ENCODE measurements at places on chromosomes 11 and 22.
A peak's percentile ranks its signal among the peaks of the same experiment; 100 is the strongest.

GRCh38 chr22:31628362-31628761 lies 33.7 kb downstream of the PISD start:
- no peak for DNase-seq
- no peaks in the 10 kb centered on the region for H3K36me3 ChIP-seq
- H3K4me3 ChIP-seq = no peak overlapping the region
- H3K27me3 ChIP-seq = no peaks in the 10 kb centered on the region

- no peak overlapping the region for H3K4me3 ChIP-seq
- peaks cover 4% of the 10 kb centered on the region for H3K4me1 ChIP-seq
- H3K27ac ChIP-seq = no peak overlapping the region
- DNase-seq = no peak
- no peaks in the 10 kb centered on the region for H3K36me3 ChIP-seq
Measured at GRCh38 chr22:41361716-41362310, 19.9 kb upstream of the TEF start.

DNA sequence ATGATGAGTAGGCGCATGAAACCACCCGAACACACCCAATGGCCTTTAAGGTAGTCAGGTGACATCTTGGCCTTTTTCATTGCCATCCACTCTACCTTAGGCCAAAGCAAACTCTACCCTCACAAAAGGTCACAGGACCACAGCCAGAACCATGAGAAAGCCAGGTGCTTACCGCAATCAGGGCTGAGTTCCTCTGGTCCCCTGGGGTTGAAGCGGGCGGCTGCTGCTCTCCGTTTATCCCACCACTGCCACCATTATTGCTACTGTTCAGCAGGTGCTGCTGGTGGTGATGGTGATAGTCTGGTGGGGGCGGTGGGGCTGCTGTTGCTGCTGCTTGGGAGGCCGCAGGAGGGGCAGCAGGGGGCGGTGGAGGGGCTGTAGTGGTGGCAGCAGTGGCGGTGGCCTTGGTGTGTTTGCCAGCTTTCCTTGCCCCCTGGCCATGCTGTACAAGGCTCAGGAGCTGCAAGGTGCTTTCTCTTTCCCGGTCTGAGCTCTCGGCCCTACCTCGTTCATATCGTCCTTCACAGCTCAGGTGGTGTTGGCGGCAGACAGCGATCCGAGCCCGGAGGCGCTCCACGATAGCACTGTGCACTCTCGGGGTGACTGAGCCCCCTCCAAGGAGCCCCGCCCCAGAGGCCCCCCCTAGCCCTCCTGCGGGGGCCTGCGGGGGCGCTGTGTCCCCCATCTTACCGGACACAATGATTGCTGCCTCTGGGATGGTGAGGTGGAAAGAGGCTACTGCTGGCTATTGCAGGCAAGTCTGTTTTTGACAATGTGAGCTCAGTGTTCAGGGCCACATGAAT lies 1.6 kb downstream of the MAML2 start:
- H3K27ac ChIP-seq = peak overlapping the region; percentile 42
- H3K36me3 ChIP-seq = no peaks in the 10 kb centered on the region
- peak overlapping the region; percentile 26 for H3K4me3 ChIP-seq
- peak; percentile 34 for DNase-seq
- H3K4me1 ChIP-seq = peaks cover 7% of the 10 kb centered on the region
- no peaks in the 10 kb centered on the region for H3K27me3 ChIP-seq

- no peak overlapping the region for H3K4me3 ChIP-seq
- H3K27ac ChIP-seq = no peak overlapping the region
- DNase-seq = no peak
- H3K4me1 ChIP-seq = no peaks in the 10 kb centered on the region
- H3K36me3 ChIP-seq = no peaks in the 10 kb centered on the region
Measured at GRCh38 chr11:12147827-12148226, 37.4 kb downstream of the MICAL2 start.

DNA sequence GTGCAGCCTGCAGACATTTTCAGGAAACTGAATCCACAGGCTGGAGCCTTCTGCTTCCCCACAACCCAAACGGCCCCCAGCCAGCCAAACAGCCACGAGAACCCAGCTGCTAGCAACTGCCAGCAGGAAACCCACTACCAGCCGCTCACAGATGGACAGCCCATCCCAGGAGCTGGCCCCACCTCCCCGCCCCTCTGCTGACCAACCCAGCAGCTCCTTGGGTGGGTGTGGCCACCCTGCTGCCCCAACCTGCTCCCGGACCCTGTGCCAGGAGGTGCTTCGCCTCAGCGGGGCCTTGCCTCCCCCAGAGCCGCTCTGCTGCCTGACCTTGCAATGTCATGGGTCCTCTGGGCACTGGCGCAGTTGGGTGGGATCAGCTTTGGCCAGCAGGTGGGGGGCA lies 8.2 kb upstream of the CCDC188 start:
- no peaks in the 10 kb centered on the region for H3K27me3 ChIP-seq
- H3K36me3 ChIP-seq = no peaks in the 10 kb centered on the region
- no peak overlapping the region for H3K27ac ChIP-seq
- no peaks in the 10 kb centered on the region for H3K4me1 ChIP-seq

- no peaks in the 10 kb centered on the region for H3K4me1 ChIP-seq
- peaks cover 6% of the 10 kb centered on the region for H3K27me3 ChIP-seq
- H3K27ac ChIP-seq = no peak overlapping the region
- DNase-seq = no peak
Measured at GRCh38 chr11:17478070-17478469, 1.4 kb upstream of the ABCC8 start.

- H3K36me3 ChIP-seq = no peaks in the 10 kb centered on the region
- H3K4me1 ChIP-seq = no peaks in the 10 kb centered on the region
- no peaks in the 10 kb centered on the region for H3K27me3 ChIP-seq
- no peak for DNase-seq
- H3K27ac ChIP-seq = no peak overlapping the region
Measured at GRCh38 chr11:316891-317301, 3.1 kb downstream of the IFITM1 start.

DNA sequence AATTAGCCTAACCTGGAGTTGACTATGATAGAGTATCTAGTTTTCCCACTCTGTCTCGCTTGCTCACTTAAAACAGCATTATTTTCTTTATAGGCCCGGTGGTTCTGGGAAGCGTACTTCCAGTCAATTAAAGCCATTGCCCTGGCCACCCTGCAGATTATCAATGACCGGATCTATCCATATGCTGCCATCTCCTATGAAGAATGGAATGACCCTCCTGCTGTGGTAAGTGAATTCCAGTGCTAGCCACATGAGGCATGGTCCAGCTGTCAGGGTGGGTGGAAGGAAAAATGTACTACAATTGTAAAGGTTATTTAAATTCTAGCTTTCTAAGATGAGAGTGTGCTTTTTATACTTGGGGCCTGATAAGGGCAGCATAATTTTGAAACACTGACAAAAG lies 76.0 kb downstream of the EXT2 start:
- no peaks in the 10 kb centered on the region for H3K27me3 ChIP-seq
- H3K27ac ChIP-seq = no peak overlapping the region
- no peak for DNase-seq
- H3K4me1 ChIP-seq = no peaks in the 10 kb centered on the region

GRCh38 chr11:121887976-121888557 lies 227.9 kb downstream of the BLID start:
- no peaks in the 10 kb centered on the region for H3K4me1 ChIP-seq
- DNase-seq = no peak
- H3K27ac ChIP-seq = no peak overlapping the region
- H3K36me3 ChIP-seq = no peaks in the 10 kb centered on the region
- H3K27me3 ChIP-seq = no peaks in the 10 kb centered on the region

GRCh38 chr11:4862447-4863236 lies 13.6 kb upstream of the OR51S1 start:
- DNase-seq = no peak
- no peak overlapping the region for H3K4me3 ChIP-seq
- H3K27ac ChIP-seq = no peak overlapping the region
- H3K27me3 ChIP-seq = no peaks in the 10 kb centered on the region

GRCh38 chr11:46364791-46365190 lies 16.7 kb upstream of the MDK start:
- no peak for DNase-seq
- no peaks in the 10 kb centered on the region for H3K4me1 ChIP-seq
- H3K27me3 ChIP-seq = no peaks in the 10 kb centered on the region
- H3K36me3 ChIP-seq = peaks cover 7% of the 10 kb centered on the region
- no peak overlapping the region for H3K4me3 ChIP-seq

DNA sequence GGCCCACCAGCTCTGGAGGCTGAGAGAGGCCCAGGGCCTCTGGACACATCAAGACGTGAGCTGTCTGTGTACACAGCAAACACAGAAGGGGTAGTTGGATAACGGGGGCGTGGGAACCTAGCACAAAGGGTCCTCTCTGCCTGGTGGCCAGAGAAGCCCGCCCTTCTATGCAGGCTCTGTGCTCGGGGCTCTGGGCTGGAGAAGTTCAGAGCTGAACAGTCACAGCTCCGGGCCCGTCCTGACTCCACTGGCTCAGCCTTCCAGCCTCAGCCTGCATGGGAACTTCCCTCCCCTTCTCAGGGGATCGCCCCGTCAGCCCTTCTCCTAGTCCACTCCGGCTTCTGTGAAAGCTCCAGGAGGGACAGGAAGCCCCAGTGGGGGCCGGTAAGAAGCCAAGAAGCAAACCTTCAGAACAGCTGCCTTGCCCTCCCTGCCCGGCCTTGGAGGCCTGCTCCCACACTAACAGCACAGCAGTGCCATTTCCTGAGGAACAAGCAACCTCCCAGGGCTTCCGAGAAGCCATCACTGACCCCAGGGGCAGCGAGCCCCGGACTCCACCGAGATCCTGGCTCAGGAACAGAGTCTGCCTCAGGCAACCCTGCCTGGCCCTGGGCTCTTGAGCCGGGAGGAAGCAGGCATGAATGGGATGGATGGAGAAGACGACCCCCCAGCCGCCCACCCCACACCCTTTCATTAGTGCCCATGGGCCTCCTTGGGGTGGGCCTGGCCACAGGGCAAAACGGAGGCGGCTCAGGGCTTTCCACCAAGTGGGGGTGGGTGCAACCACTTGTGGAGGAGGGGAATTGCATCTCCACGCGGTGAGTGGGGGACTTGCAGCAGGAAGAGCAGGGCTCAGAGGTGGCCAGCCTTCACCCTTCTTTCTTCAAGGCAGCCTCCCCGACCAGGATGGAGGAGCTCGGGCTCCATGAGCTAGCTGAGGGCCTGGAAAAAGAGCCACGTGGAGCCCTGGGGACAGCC lies 119.8 kb downstream of the ST3GAL4 start:
- peaks cover 1% of the 10 kb centered on the region for H3K4me1 ChIP-seq
- DNase-seq = no peak
- no peaks in the 10 kb centered on the region for H3K36me3 ChIP-seq
- H3K27ac ChIP-seq = peak overlapping the region; percentile 16

GRCh38 chr11:120854988-120855387 lies 168.9 kb upstream of the TBCEL start:
- no peaks in the 10 kb centered on the region for H3K27me3 ChIP-seq
- H3K4me3 ChIP-seq = no peak overlapping the region
- DNase-seq = no peak
- no peaks in the 10 kb centered on the region for H3K36me3 ChIP-seq

DNA sequence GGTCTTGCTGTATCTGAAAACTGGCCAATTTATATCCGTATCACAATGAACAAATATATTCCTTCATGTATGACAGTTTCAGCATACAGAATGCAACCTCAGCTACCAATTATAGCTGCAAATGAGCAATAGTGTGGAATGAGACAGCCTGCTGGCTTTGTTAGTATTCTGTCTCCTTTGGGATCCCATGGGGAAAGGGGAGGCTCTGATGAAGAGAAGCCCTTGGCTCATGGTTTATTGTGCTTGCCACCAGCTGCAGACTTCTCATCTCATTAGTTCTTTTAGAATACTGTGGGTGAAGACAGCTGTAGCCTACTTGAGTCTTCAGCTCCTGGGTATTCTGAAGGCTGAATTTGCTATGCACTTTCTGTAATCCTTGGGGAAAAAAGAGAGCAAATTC lies 42.4 kb downstream of the PITPNB start:
- H3K4me3 ChIP-seq = no peak overlapping the region
- peaks cover 40% of the 10 kb centered on the region for H3K4me1 ChIP-seq
- no peak for DNase-seq
- no peak overlapping the region for H3K27ac ChIP-seq
- H3K27me3 ChIP-seq = no peaks in the 10 kb centered on the region

DNA sequence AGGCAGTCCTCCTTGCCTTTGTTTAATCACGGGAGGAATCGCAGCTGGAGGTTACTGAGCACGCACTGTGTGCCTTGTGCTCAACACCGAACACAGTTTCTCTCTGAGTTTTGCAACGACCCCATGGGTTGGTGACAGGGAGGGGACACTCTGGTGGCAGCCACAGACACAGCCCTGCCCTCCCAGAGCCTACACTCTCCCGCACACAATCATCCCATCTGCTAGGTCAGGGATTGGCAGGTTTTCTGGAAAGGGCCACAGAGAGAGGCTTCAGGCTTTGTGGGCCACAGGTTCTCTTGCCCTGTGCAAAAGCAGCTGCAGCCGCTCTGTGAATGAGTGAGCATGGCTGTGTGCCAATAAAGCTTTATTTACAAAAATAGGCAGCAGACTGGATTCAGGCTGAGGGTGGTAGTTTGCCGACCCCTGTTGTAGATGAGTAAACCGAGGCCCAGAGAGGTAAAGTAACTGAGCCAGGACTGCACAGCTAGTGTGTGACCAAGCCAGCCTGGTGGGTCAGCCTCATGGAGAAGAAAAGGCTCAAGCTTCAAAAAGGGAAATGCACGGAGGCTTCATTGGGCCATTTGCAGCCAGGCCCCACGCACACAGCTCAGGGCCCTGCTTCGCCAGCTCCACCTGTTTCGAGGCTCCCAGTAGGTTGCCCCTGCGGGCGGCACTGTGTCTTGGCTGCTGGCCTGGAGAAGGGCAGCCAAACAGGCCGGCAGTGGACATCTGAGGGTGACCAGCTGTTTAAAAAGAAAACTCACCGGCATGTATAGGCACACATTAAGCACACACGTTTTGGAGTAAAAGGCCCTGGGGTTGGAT lies 16.3 kb downstream of the LTO1 start:
- H3K36me3 ChIP-seq = no peaks in the 10 kb centered on the region
- DNase-seq = no peak
- H3K27me3 ChIP-seq = no peaks in the 10 kb centered on the region
- no peak overlapping the region for H3K4me3 ChIP-seq

DNA sequence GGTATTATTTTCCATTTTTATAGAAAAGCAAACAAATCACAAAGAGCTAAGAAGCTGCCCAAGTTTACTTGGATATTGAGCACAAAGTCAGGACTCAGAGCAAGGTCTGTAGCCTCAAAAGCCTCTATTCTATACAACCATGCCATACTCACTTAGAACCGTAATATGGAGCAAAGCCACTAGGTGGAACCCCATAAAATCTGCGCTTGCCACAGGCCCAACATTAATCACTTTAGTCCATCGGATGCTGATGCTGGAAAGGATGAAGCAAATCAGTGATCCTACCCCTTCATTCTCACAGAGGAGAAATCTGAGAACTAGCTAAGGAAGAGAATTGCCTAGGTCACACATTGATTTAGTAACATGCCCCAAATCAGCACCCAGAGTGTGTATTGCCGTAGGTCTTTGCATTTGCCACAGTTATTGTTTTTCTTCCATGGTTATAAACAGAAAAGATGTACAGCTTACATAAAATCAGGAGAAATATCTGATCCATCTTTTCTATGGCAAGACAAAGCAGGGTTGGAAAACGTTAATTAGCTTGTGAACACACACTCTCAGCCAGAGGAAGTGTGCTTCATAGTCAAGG lies 56.7 kb upstream of the RAB38 start:
- DNase-seq = no peak
- H3K27ac ChIP-seq = no peak overlapping the region
- H3K36me3 ChIP-seq = no peaks in the 10 kb centered on the region
- no peaks in the 10 kb centered on the region for H3K4me1 ChIP-seq

- H3K4me3 ChIP-seq = no peak overlapping the region
- H3K36me3 ChIP-seq = no peaks in the 10 kb centered on the region
- H3K27ac ChIP-seq = no peak overlapping the region
- no peak for DNase-seq
Measured at GRCh38 chr11:116689413-116690127, 83.2 kb downstream of the BUD13 start.

GRCh38 chr11:134573857-134574256 lies 161.8 kb upstream of the B3GAT1 start:
- H3K36me3 ChIP-seq = no peaks in the 10 kb centered on the region
- H3K27ac ChIP-seq = no peak overlapping the region
- H3K4me1 ChIP-seq = no peaks in the 10 kb centered on the region
- no peak overlapping the region for H3K4me3 ChIP-seq
